Upper lobe of right lung (tissue), 1 donor: ENCODE measurements at places on chromosomes 12 and 14.
A peak's percentile ranks its signal among the peaks of the same experiment; 100 is the strongest.

GRCh38 chr12:121774968-121775474 lies 18.5 kb downstream of the RHOF start:
- peak; percentile 74 for DNase-seq

GRCh38 chr12:92503029-92503931 lies 199.5 kb upstream of the PLEKHG7 start:
- no peak for DNase-seq

GRCh38 chr14:67738740-67739504 lies 37.2 kb downstream of the RDH12 start:
- no peak for DNase-seq

- DNase-seq = no peak
These were observed 30.0 kb downstream of the ALX1 start for GRCh38 chr12:85310025-85310424.

GRCh38 chr12:90122681-90123080 lies 414.0 kb upstream of the ATP2B1 start:
- no peak for DNase-seq

GRCh38 chr14:69696204-69696527 lies 70.8 kb upstream of the SRSF5 start:
- no peak for DNase-seq

DNA sequence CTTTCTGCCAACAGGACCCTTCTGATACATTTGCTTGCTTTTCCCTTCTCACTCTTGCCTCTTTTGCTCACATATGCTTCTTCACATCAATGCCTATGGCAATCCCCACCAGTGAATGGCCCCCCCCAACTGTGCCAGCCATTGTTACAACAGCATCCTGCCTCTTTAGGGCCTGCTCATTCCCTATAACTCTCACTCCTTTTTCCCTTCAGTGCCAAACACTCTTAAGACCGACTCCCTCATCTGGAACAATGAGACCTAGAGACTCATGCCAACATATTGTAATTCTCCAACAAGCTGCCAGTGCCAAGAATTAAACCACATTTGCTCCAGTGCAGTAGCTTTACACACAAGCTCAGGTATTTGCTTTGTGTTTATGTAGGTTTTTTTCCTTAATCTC lies 189.0 kb downstream of the SOX5 start:
- no peak for DNase-seq

DNA sequence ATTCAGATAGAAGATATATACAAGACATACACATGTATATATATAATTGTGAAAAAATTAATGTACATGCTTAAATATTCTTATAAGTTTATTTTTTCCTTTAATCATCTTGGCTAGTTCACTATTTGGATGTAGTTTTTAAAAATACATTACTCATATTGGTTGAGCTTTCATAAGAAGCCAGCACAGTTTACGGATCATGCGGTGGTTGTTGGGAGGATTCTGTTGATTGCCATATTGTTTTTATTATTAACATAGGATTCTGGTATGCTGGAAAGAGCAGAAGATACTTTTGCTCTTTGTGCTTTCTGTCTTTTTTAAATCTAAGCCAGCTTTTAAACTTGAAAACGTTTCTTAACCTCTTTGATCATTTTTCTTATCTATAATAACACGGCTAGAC lies 163.4 kb downstream of the OTOGL start:
- DNase-seq = no peak

- DNase-seq = no peak
These were observed 456.9 kb downstream of the NRXN3 start for GRCh38 chr14:78627114-78627513.
